ENCODE measurements at places on chromosomes 7 and 10. TPM values are rescaled to one million over a fixed set of nuclear protein-coding genes. Genes with fewer than 3 reads are reported as not detected.

- no peak for DNase-seq
These were observed 123.3 kb upstream of the ZNF438 start for GRCh38 chr10:31154996-31155395.

- no peak for DNase-seq
These were observed 450.8 kb downstream of the ETV1 start for GRCh38 chr7:13538669-13539068.

GRCh38 chr7:5419539-5420066, 4.0 kb downstream of the TNRC18 start:
- no peak for DNase-seq

DNA sequence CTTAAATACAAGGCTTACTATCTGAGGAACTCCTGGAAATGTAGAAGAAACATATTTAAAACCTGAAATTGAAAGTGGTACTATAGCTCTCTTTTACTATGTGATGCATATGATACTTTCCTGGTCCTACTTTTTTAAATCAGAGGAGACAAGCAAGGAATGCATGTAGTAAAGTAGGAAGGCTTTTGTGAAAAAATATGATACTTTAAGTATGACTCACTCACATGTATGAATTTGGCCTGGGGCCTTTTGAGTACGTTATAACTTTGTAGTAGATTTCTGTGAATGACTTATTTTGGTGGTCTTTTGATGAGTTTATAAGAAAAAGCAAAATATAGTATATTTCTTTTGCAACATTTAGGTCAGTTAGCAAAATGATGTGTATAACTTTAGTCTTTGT, 53.8 kb downstream of the TAX1BP1 start:
- no peak for DNase-seq

GRCh38 chr10:103276896-103277712, at the start of gene INA:
INA (plus strand) TSS chr10:103277138; CDS start chr10:103277212, 74 bp downstream.
- no peak for DNase-seq

DNA sequence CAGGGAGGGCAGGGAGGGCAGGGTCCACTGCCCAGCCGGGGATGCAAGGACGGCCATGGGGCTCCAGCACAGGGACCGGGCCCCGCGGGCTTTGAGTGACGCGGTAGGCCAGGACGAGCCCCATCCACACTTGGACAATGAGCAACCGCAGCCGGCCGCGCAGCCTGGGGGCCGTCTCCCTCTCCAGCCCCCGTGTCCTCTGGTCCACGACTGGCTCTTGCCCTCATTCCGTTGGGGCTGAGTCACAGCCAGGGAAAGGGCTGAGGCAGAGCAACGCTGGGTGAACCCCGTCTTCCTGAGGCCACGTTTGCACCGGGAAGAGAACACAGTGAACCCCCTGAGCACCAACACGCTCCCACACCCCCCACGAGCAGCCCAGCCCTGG, 23.7 kb downstream of the SHH start:
- no peak for DNase-seq

- DNase-seq, result no peak
These were observed 81.5 kb downstream of the ITIH5 start for GRCh38 chr10:7585228-7585627.

- DNase-seq, result no peak
These were observed 28.1 kb downstream of the KCNH2 start for GRCh38 chr7:150949971-150950491.

- DNase-seq, result no peak
These were observed 18.7 kb upstream of the PRKAG2 start for GRCh38 chr7:151895631-151896031.

DNA sequence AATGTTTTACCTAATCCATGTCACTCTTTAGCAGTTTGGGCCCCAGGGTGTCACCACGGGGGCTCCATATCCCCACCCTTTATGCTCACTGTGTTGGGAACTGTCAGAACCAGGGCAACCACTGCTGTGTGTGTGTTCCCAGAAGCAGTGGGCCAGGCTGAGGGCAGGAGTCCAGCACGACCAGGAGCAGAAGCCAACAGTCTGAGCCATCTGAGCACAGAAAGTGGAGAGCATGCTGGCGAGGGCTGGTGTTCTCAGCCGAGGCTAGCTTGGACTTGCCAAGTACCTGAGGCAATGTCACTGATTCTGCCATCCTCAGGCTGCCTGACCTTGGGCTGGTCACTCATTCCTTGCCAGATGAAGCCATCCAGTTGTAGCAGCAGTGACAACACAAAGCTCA, 285.0 kb downstream of the BMPER start:
- no peak for DNase-seq

GRCh38 chr10:47176903-47177868, 122.8 kb upstream of the GDF10 start:
- no peak for DNase-seq

DNA sequence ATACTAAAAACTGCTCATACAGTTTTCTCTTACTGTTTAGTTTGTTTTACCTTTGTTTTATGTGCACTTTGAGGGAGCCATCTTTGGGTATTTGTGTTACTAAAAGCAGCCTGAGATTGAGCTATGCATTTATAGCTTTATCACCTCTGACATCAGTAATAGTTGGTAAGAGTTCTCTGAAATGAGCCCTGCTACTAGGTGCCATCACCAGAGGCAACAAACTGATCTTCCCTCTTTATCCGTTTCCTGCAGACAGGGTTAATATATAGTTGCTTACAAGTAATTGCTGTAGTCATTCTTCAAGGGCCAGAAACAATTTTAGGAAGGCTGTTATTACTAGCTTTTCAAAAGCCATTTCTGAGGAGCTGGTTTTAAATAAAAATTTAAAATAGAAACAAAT, 49.1 kb downstream of the KIF20B start:
- DNase-seq, result no peak

DNA sequence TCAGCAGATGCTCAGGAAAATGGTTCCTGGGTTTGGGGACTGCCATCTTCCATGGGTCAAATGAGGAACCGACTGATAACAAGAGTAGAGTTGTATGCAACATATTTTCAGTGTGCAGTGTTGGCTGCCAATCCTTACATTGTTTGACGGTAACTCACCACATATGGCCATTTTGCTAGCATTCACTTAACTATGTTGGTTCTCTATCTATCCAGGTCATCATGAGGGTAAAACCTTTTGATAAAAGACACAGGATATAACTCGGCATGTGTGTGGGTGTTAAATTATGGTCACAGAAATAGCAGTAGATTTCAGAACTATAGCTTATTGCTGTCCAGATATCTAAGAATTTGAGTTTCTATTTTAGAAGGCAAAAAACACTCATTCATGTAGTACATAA, 140.7 kb upstream of the AOAH start:
- no peak for DNase-seq

- DNase-seq, result no peak
These were observed 354.9 kb downstream of the BMPER start for GRCh38 chr7:34260279-34260678.

DNA sequence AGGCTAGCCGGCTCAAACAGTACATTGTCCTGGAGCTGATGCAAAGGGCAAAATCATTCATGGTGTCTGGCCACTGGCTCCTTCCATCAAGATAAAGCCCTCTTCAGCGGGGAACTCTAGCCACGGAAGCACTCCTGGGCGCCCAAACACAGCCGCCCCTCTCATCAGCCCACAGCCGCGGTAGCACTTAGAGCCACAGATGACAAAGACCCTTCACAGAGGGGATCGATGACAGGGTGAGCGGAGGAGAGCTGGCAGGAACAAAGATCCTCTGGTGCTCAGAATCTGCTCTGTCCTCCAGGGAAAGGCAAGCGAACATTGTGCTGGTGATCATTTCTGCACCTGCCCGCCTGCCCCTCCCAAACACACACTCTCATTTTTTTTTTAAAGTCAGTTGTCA, 222.2 kb upstream of the NRP1 start:
- no peak for DNase-seq

DNA sequence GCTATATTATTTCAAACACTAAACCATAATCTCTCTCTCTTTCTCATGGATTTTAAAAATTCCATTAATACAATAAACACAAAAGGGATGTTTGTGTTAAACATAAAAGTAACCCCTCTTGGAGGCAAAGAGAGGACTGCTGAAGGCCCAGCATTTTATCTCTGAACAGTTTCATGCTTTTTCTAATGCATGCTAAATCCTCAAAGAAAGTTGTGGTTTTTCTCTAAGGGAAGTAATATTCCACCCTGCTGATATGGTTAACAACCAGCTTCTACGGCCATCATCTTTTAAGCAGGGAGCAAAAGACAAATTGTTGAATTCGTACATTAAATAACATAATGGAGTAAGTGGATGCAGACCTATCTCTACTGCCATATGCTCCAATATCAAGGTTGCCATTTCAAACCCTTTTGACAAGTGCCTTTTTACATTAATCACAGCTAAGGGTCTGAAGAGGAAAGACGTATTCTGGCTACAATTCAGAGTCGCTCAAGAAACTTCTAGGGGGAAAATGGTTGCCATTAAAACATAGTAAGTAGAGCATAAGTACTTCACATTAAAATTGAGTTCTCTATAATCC, 103.1 kb downstream of the SLC25A13 start:
- DNase-seq, result no peak

- no peak for DNase-seq
These were observed 11.6 kb upstream of the ABHD11 start for GRCh38 chr7:73749931-73750776.

- no peak for DNase-seq
These were observed 439 bp downstream of the RBP4 start for GRCh38 chr10:93600446-93601145.

DNA sequence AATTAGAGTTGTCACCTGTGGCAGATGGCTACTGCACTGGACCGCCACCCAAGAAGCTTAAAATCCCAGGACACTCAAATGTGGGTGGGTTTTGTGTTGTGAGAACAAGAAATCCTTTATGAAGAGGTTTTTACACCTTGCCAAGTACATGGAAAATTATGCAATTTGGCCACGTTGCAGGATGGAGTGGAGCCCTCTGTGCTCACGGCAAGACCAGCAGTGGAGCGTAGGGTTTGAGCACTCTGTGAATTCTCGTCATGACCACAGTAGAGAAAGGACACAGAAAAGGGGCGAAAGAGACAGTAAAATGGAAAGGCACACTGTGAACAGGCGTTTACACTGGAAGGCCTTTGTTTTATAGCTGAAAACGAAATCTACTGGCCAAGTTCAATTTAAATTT, 222.6 kb downstream of the ADARB2 start:
- DNase-seq, result no peak

DNA sequence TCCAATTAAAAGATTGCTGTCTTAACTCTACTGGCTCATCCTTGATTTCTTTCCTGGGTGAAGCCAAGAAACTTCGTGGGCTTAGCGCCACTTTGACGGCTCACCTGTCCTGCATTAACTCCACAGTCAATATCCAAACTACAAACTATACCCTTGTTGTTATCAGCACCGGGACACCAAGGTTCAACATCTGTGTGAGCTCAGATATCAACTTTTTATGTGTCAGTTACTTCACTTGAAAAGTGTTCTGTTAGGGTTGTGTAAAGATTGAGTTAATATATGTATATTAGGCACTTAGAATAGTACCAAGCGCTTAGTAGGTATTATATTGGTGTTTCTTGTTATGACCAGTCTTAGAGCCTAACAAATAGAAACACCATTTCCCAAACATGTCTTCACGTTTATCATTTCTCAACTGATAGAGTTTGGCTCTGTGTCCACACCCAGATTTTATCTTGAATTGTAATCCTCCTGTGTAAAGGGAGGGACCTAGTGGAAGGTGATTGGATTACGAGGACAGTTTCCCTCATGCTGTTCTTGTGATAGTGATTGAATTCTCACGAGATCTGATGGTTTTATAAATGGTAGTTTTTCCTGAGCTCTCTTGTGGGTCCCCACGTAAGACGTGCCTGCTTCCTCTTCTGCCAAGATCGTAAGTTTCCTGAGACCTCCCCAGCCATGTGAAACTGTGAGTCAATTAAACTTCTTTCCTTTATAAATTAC, 19.0 kb upstream of the ST8SIA6 start:
- no peak for DNase-seq

DNA sequence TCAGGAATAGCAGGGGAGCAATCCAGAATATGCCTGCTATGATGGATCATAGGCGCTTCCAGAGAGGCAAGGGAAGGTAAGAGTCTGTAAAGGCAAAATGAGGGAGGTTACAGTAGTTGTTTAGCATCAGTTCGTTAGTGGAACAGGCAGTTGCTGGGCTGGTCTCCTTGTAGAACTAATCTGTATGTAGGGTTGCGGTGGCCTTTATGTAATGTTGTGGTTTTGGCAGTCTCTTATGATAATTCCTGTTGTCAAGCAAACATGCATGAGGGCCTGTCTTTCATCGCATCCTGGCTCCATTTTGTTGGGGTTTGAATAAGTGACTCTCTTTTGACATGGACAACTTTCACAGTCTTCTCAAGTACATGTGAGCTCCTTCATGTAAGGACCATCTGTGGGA, 427.8 kb upstream of the LRGUK start:
- DNase-seq, result no peak

LARP4B gene
- 42.2 TPM for total RNA-seq

SH2D4B gene
- not detected for total RNA-seq

DIP2C gene
- 44.0 TPM for total RNA-seq

ARHGEF5 gene
- total RNA-seq, result 10.4 TPM

SPDYE2B gene
- total RNA-seq, result not detected

STK31 gene
- 0.92 TPM for total RNA-seq

AMPH gene
- 5.3 TPM for total RNA-seq

FEZF1 gene
- total RNA-seq, result not detected

HPSE2 gene
- total RNA-seq, result 1.8 TPM

CELF2 gene
- 69.0 TPM for total RNA-seq

AIMP2 gene
- total RNA-seq, result 37.0 TPM

LRRD1 gene
- total RNA-seq, result not detected

OR6B1 gene
- total RNA-seq, result not detected

SEMA3A gene
- 1.1 TPM for total RNA-seq

Measured in thoracic aorta (tissue), 2 donors.